Activated T-cell treated with anti-CD3 and anti-CD28 coated beads, Interleukin-2, amount 50 U/mL, for 24 hours (primary cell): ENCODE measurements at places on chromosomes 12 and 14.
A peak's percentile ranks its signal among the peaks of the same experiment; 100 is the strongest.

- no peak overlapping the region for H3K4me3 ChIP-seq
- no peaks in the 10 kb centered on the region for H3K36me3 ChIP-seq
- no peak for DNase-seq
Measured at GRCh38 chr12:24079083-24079482, 129.6 kb upstream of the SOX5 start.

DNA sequence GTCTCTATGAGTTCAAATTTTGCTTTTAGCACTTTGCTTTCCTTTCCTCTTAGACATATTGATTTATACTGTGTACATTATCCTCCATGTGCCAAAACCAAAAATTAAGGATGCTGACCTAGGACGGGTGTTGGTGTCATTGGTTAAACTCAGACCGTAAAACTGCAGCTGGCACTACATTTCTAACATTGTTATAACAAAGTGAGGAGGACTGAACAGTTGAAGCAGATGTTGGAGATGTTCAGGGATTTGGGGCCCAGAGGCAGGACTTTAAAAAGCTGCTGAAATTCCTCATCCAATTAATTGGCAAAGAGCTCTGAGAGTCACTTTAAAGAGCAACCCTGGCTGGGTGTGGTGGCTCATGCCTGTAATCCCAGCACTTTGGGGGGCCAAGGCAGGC is 72.4 kb downstream of the TMTC1 start:
- H3K27me3 ChIP-seq: no peaks in the 10 kb centered on the region
- no peak for DNase-seq
- no peak overlapping the region for H3K4me3 ChIP-seq
- no peak overlapping the region for H3K27ac ChIP-seq

GRCh38 chr14:26056036-26056616 is 541.7 kb downstream of the NOVA1 start:
- no peaks in the 10 kb centered on the region for H3K27me3 ChIP-seq
- H3K36me3 ChIP-seq: no peaks in the 10 kb centered on the region
- no peak overlapping the region for H3K4me3 ChIP-seq
- no peak for DNase-seq
- no peak overlapping the region for H3K27ac ChIP-seq
- H3K4me1 ChIP-seq: no peaks in the 10 kb centered on the region

- no peak overlapping the region for H3K27ac ChIP-seq
- no peak overlapping the region for H3K4me3 ChIP-seq
- H3K36me3 ChIP-seq: peaks cover 3% of the 10 kb centered on the region
Measured at GRCh38 chr12:57609101-57609780, 2.0 kb upstream of the ARHGEF25 start.

DNA sequence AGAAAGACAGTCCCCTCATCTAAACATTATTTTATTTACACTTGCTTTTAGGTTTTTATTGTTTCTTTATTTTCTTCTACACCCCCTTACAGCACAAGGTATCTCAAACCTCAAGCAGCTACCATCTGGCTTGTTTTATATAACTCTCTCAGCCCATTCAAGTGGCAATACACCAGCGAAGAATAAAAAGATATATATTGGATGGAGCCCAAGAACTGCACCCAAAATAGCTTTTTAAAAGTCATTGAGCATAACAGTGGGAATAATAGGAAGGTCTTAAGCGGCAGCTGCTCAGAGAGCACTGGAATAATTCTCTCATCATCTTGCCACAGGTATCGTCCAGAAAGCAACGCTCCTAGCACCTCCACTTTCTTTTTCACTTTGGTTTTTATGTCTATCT is 322.5 kb downstream of the SYT1 start:
- no peak for DNase-seq
- no peak overlapping the region for H3K4me3 ChIP-seq
- H3K36me3 ChIP-seq: no peaks in the 10 kb centered on the region
- H3K27me3 ChIP-seq: no peaks in the 10 kb centered on the region
- H3K27ac ChIP-seq: no peak overlapping the region

- H3K36me3 ChIP-seq: no peaks in the 10 kb centered on the region
- peak within 1 kb of the TSS; percentile 74 for H3K4me3 ChIP-seq
- no peak within 1 kb of the TSS for H3K27ac ChIP-seq
Measured at GRCh38 chr12:2052826-2053678, at the start of gene CACNA1C. CACNA1C (plus strand) TSS chr12:2052987; CDS start chr12:2053563, 576 bp downstream.

- H3K27ac ChIP-seq: no peak overlapping the region
- H3K36me3 ChIP-seq: no peaks in the 10 kb centered on the region
- DNase-seq: no peak
- H3K4me3 ChIP-seq: no peak overlapping the region
- H3K27me3 ChIP-seq: no peaks in the 10 kb centered on the region
- H3K4me1 ChIP-seq: peaks cover 12% of the 10 kb centered on the region
Measured at GRCh38 chr12:11963841-11964471, 106.8 kb upstream of the BCL2L14 start.

- H3K4me3 ChIP-seq: peak overlapping the region; percentile 27
- no peaks in the 10 kb centered on the region for H3K27me3 ChIP-seq
- no peak for DNase-seq
Measured at GRCh38 chr12:68121143-68121542, 38.4 kb downstream of the IFNG start.

GRCh38 chr12:43131301-43131700 is 420.7 kb downstream of the ADAMTS20 start:
- H3K36me3 ChIP-seq: no peaks in the 10 kb centered on the region
- H3K27ac ChIP-seq: no peak overlapping the region
- H3K27me3 ChIP-seq: no peaks in the 10 kb centered on the region
